ENCODE measurements at places on chromosomes 11 and 22.

DNA sequence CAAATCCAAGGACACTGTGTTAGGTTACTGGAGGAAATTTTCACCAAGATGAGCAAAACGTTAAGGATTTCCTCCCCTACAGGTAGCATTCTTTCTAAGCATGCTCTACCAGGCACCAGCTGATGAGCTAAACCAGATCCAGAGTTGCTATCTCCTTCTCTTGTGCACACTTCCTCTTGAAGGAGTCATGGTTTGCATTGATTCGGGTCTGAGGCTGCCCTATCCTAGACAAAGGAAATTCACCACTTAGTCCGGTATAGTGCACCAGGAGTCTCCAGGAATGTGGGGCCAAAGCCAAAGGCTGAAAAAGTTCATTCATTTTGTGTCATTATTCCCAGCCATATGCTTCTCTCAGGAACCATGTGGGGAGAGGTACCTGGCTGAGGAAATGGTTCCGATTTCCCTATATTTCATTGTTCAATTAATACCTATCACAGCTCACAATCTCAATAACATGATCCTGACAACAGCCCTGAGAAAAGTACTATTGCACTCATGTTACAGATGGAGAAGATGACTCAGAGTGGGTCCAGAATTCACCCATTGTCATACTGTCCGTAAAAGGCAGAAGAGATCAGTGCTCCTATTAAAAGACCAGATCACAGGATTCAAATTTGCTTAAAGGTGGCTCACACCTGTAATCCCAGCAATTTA is 39.1 kb downstream of the SLC35F2 start:
- no peak for DNase-seq

GRCh38 chr11:119907878-119908572 is 179.0 kb upstream of the NECTIN1 start:
- DNase-seq, result no peak

GRCh38 chr22:50318698-50319411 is 8.0 kb downstream of the DENND6B start:
- DNase-seq, result no peak

DNA sequence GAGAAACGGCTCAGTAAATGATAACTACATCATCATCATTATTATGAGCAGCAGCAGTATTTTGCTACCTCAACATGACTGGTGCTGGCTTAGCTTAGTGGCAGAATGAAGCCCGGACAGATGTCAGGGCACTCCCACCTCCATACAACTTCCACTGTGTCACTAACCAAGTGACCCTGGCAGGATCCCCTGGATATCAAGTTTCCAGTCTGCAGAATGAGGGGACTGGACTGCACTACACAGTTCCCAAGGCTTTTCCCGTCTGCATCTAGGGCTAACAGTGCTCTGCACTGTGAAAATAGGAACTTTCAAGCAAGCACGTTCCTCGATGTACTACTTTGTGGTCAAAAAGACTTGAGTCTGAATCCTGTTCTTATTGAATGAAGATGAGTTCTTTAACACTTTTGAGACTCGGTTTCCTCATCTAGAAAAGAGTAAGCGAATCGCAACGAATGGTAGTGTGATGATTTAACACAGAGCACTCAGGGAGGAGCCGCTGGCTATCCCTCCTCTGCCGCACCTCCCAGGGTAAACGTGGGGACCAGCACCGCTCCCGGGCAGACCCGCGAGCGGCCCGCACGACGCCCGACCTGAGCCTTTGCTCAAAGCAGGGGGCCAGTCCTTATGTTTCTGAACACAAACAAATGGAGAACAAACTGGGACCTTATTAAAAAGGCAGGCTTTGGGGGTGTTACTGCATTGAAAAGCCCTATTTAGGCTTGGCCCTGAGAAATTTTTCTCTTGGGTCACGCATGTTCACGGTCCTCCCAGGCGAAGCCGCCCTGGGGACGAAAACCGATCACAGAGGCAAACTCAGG is 910 bp downstream of the CLTCL1 start:
- DNase-seq, result no peak

DNA sequence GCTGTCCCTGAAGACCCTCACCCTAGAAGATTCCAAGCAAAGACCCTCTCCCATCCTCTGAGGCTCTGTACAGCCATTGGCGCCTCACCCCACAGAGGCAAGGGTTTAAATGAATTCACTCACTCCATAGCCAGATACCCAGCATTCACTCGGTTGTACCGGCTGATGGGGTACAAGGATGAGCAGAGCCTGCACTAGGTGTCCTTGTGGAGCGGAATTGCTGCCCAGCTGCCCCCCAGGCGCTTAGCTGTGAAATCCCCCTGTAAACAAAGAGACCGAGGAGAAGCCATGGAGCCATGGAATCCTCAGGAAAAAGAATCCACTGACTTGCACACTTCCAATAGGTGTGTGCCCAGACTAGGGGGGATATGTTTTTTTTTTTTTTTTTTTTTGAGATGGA is 117.3 kb downstream of the SHANK2 start:
- no peak for DNase-seq

DNA sequence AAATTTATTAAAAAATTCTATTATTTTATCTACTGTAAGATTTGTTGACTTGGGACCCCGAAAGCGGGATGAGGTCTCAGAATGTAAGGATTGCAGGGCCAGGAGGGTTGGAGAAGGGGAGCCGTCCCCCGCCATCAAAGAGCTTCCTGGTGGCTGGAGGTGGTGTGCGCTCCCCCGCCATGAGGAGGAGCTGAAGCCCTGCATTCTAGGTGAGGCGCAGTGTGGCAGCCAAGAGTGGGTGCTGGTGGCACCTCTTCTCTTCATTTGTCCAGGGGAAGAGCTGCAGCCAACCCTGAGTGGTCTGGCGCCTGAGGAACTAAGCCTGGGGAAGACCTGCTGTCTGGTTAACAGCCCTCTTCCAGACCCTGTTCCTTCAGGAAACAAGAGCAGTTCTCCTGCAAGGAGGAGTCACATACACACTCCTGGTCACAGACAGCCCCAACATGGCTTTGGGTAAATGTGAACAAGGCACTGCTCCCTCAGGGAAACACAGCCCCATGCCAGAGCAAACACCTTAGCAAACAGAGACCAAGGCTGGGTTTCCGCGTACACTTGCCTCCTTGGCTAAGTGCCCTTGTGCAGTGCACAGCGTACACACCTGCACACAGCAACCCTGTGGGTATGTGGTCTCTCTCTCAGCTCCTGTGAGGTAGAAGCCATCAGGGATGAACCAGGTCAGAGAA is 17.3 kb downstream of the RTN4RL2 start:
- DNase-seq, result no peak

DNA sequence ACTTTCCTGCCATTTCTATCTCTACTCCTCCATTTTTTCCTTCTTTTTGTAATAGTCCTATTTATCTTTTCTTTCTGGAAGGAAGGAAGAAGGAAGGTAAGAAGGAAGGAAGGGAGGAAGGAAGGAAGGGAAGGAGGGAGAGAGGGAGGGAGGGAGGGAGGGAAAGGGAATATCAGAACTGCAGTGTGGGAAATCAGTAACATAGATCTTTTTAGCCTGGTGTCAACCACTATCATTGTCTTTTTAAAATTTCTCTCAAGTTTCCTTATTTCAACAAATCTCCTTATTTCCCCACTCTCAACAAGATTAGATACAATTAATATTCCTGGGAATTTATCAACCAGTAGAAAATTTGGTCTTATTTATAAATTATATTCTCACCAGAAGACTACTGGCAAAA is 33.7 kb downstream of the OR52E1 start:
- no peak for DNase-seq

GRCh38 chr11:21896216-21896615 is 296.7 kb upstream of the ANO5 start:
- no peak for DNase-seq

- DNase-seq, result no peak
Measured at GRCh38 chr11:128520206-128520887, 67.0 kb downstream of the ETS1 start.

- no peak for DNase-seq
Measured at GRCh38 chr11:68996376-68997123, 15.8 kb upstream of the MRGPRD start.

DNA sequence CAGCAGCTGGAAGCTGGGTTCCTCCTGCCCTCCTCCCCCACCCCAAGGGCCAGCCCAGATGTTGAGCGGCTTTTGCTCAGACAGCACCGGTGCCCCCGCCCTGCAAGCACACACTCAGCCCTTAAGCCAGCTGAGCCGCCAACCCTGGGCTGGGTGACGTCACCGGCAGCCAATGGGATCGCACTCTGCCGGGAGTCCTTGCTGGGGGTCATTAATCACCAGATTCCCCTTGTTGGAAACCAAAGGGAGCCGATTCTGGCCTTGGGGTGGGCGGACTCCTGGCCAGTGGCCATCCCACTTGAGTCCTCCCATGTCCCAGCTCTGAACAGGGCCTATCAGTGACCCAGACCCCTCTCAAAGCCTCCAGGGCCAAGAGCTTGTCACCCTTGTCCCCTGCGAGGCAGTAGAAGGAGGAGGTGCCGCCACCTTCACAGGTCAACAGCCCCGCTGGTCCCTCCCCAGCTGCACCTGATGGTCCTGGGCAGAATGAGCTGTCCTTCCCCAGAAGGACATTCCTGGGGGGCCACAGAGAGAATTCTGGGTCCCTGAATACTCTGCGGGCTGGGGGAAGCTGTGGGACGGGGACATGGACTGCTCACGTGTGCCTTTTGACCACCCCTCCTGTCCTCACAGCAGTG is 7.4 kb downstream of the DUSP8 start:
- no peak for DNase-seq

GRCh38 chr22:32628628-32629572 is 154.3 kb downstream of the FBXO7 start:
- no peak for DNase-seq

GRCh38 chr22:43270314-43270908 is 72.8 kb downstream of the SCUBE1 start:
- DNase-seq, result no peak

- DNase-seq, result no peak
Measured at GRCh38 chr11:111730871-111731591, 35.2 kb downstream of the PPP2R1B start.
